Putamen (tissue), 1 donor: ENCODE measurements at places on chromosomes 7 and 10.

- DNase-seq, result no peak
These were observed 109.3 kb downstream of the GATA3 start for GRCh38 chr10:8163824-8164223.

- no peak for DNase-seq
These were observed 50.9 kb upstream of the ANTXRL start for GRCh38 chr10:46235705-46236545.

- no peak for DNase-seq
These were observed 147.1 kb upstream of the GHITM start for GRCh38 chr10:83991986-83992753.

DNA sequence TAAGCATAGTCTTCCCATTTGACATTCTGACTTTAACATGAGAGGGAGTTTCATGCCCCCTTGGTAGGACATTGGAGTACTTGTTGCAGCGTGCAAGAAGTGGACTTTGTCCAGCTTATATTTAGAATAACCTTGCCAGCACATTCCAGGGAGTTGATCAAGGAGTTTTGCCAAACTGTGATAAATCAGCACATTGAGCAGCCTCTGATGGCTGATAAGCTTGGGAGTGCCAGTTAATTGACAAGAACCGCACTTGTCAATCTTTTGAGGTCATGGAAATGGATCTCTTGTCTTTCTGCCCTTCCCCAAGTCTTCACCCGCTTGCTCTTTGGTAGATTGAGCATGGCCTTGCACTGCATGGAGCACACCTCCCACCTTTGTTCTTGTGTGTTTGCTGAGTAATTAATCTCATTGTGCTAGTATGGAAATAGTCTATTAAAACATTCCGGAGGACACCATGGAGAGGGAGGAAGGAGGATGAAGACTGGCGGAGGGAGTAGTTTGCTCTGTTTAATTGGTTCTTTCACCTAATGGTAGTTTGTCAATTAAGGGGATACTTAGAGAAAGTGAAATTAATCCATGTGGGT is 668.5 kb upstream of the GALNT17 start:
- no peak for DNase-seq

- DNase-seq, result no peak
These were observed 8.3 kb downstream of the ATG9B start for GRCh38 chr7:151015967-151016366.

- no peak for DNase-seq
These were observed 182.6 kb upstream of the RNF32 start for GRCh38 chr7:156458011-156458410.

DNA sequence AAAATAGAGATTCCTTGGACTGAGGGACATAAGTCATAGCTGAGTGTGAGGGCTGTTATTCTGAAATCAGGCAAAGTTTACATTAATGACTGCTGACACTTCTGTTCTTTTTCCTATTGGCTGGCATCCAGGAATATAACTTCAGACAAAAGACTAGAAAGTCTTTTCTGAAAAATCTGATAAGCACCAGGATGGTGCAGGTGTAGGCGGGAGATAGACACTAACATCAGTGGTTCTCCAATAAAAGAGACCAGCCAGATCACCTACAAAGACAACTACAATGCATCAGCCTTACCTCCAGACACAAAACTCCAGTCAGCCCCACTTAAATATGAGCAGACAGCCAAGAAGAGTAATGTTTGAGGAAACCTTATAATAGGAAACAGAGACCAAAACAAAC is 168.3 kb upstream of the LRGUK start:
- no peak for DNase-seq

DNA sequence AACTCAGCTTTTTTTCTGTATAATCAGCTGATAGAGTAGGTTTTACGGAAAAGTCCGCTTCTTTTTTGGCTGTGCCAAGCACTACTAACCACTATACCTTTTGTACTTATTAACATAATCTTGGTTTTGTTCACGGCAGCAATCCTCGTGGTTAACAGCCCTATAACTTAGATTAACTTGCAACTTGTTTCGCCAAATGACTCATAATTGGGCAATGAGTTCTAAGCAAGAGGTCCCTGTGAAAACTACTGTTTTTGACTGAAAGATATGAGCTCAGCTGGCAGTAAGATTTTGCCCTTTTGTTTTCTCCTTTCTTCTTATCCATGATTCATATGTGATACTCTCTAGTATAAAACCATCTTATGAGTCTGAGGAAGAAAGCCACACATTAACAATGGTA is 345.0 kb upstream of the PCDH15 start:
- DNase-seq, result no peak

DNA sequence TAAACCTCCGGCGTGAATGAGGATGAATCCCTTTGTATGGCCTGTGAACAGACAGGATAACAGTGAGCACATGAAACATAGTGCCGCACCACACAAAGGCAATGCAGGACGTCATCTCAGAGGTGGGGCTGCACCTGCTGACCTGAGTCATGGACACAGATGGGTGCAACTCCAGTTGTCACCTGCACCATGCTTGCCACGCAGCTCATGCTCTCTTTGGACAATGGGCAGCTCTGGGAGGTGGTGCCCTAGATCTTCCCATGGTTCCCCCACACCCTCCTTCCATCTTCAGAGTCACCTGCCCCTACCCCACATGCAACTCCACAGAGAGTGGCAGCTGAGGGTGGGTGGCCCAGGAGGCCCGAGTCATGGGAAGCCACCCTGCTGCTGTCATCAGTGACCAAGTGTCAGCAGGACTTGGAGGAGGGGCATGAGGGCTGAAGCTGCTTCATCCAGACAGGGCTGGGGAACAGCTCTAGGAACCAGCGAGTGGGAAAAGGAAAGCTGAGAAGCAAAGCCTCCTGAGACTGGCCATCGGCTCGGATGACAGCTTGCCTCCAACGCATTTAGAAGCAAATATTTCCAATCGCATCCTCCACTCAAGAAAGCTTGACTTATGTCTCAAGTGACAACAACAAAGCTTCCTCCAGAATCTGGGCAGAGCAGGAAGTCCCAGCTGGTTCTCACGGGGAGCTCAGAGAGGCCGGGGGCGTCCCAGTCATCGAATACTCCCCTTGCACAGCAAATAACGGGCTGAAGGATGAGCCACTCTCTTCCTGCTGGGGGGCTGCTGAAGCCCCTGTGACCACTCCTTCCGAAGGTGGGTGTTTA is 27.1 kb downstream of the VIPR2 start:
- no peak for DNase-seq

DNA sequence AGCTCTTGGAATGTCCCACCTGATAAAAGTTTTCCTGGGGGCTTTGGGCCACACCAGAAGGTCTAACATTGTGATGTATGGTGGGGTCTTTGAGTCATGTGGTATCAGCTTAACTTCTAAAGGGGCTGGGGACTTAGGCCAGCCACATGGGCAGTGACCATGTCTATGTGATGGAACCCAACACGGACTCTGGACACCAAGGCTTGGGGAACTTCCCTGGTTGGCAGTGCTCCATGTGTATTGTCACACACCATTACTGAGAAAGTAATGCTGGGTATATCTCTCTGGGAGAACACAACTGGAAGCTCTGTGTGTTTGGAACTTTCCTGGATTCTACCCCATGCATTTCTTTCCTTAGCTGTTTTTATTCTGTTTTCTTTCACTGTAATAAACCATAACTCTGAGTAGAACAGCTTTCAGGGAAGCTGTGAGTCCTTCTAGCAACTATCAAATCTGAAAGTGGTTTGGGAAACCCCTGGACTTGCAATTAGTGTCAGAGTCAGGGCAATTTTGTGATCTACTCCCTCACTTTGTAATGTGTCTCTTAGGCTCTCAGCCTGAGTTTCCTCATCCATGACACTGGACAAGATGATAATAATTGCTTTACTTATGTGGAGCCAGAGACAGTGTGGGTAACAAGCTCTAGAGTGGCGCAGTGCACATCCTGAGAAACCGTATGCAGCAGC is 28.4 kb upstream of the AGK start:
- no peak for DNase-seq

GRCh38 chr10:11108356-11108755 is 90.7 kb downstream of the CELF2 start:
- DNase-seq, result no peak

GRCh38 chr10:97015240-97015639 is 170.5 kb downstream of the SLIT1 start:
- DNase-seq, result no peak

DNA sequence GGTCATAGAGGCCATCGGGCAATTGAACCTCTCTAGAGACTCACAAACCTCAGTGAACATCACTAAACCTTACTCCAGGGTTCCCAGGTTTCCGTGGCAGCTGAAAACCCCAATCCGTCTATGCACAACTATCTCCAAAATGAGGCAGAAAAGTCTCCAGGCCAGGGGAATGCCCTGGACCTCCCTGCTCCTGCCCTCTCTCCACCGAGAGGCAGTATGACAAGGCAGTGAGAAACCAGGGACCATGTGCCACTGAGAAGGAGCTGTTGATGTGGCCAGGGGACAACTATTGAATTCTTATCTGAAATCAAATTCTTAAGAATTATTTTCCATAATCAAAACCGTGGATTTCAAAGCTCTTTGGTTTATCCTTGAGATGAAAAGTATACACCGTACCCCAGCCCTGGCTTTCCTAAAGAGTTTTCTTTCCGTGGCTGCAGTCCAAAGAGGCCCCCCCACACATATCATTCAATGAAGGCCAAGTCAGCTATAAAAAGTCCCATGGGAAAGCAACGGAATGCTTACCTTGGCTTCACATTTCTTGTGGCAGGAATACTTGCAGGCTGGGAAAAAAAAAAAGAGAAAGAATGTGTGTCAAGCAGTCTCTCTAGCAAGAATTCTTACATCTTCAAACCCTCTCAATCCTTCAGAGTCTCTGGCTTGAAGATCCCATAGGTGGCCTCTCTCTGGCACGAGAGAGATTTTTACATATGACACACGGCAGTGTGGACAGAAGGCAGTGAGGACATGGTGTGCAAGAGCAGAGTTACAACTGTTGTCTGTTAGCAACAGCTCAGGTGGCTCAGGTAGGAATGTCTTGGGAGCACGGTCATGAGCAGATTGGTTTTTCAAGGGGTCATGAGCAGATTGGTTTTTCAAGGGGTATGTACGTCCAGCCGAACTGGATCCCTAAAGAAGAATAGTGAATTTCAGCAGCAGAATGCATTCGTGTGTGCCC is 75.2 kb downstream of the TNS3 start:
- DNase-seq, result no peak

GRCh38 chr7:139601176-139601575 is 77.7 kb downstream of the CLEC2L start:
- DNase-seq, result no peak

- no peak for DNase-seq
These were observed 9.4 kb downstream of the SLC25A13 start for GRCh38 chr7:96312502-96312901.

GRCh38 chr10:7444551-7445121 is 33.8 kb upstream of the SFMBT2 start:
- DNase-seq, result peak; percentile 80

GRCh38 chr7:134188311-134188710 is 61.2 kb downstream of the LRGUK start:
- no peak for DNase-seq

GRCh38 chr7:105652359-105652993 is 71.2 kb upstream of the EFCAB10 start:
- DNase-seq, result peak; percentile 68

DNA sequence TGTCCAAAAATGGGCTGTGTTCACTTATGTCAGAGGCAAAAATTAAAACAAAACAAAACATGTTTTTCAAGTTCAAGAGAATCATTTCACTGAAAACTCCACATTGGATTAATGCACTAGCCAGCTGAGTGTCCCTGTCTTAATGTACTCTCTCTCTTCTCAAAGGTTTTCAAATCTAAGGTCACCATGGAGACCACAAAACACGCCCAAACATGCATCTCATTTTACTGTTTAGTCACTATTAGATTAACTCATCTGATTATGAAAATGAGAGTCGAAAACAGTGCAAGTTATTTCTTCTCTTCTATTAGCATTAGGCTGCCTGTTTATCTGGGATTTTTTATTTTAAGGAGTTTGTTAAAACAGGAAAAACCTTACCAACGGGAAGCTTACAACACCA is 70.8 kb upstream of the ASAH2 start:
- no peak for DNase-seq

- no peak for DNase-seq
These were observed 15.5 kb upstream of the TRIL start for GRCh38 chr7:28973591-28973990.

- peak; percentile 92 for DNase-seq
These were observed at the start of gene ZNF727 for GRCh38 chr7:64045301-64046040. Gene ZNF727 (plus strand): TSS chr7:64045434. CDS start chr7:64045622, 188 bp downstream.

DNA sequence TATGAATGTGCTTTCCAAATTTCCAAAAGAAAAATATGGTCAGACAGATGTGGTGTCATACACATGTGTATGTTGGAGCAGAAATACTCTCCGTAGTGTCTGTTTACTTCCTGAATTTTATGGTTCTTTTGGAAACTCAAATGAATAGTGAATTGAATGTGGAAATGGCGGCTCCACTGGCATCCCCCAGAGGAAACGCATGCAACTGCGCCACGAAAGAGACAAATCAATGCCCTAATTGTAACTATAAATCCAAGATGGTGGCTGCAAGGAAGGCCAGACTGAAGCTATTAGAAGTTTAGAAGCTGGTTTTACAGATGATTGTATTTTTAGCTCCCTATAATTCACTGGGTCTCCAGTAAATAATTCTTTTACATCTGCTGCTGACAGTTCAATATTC is 246.7 kb downstream of the FGFR2 start:
- no peak for DNase-seq

- no peak for DNase-seq
These were observed 595.0 kb downstream of the ARL4A start for GRCh38 chr7:13282377-13282980.

DNA sequence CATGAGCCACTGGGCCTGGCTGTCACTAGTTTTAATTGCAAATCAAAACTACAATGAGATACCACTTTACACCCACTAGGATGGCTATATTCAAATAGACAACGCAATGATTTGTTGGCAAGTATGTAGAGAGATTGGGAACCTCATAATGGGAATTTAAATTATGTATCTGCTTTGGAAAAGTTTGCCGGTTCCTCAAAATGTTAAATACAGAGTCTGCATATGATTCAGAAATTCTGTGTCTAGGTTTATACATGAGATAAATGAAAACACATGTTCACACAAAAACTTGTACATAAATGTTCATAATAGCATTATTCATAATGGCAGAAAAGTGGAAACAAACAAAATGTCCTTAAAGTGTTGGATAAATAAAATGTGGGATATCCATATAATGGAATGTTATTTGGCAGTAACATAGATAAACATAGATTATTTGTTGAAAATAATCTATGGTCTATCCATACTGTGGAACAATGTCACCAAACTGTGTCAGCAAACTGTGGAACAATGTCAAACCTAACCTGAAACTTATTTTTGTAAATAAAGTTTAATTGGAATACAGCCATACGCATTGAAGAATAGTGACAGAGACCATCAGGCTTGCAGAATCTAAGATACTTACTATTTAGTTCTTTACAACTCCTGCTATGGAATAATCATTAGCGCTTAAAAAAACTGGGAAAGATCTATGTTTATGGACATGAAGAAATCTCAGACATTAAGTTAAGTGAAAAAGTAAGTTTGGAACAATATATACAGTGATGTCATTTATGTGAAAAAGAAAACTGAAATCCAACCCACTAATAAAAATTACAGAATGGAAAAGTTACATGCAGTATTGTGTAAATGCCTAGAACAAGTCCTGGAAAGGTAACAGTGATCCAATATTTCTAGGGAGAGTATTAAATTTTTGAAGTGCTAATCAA is 70.9 kb downstream of the CCDC7 start:
- DNase-seq, result no peak
